ENCODE measurements at places on chromosomes 16 and 17.

- no peak for DNase-seq
These were observed 1.9 kb downstream of the PNMT start for GRCh38 chr17:39669897-39670735.

GRCh38 chr16:51939378-51939871, 607.5 kb downstream of the TOX3 start:
- no peak for DNase-seq

GRCh38 chr17:40926341-40926740, 11.1 kb downstream of the KRT23 start:
- DNase-seq = no peak

- no peak for DNase-seq
These were observed 48.9 kb downstream of the SNX29 start for GRCh38 chr16:12025472-12025871.

GRCh38 chr16:28986492-28986891, 1.6 kb downstream of the LAT start:
- no peak for DNase-seq

GRCh38 chr17:48954300-48954755, 9.7 kb upstream of the SNF8 start:
- DNase-seq = no peak

- DNase-seq = no peak
These were observed 120.7 kb downstream of the STXBP4 start for GRCh38 chr17:55089256-55089655.

- DNase-seq = no peak
These were observed 497.7 kb upstream of the CDH11 start for GRCh38 chr16:65619606-65620005.

DNA sequence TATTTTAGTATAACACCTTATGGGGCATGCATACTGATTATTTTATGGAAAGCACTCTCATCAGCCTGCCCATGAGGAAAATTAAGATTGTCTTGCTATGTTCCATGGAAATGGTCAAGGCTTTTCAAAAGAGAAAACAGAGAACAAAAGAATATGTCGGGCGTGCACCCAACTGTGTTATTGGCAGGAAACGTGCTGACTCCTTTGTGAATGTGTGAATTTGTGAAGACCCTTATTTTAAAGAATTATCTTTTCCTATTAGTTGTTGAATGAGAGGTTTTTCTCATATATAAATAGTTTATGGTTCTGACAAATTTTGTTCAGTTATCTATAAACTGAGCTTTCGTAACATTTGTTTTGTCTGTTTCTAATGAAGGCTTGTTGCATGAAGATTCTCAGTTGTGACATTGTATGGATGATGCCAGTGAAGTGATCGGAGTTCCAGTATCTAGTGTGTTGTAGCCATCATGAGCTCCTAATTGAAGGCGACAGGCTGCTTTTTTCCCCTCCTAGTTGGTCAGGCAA, 180.0 kb downstream of the BCAS3 start:
- DNase-seq = no peak

- no peak for DNase-seq
These were observed 5.2 kb upstream of the RAI1 start for GRCh38 chr17:17675925-17676534.

GRCh38 chr16:61306204-61306603, 730.0 kb downstream of the CDH8 start:
- no peak for DNase-seq

GRCh38 chr17:42521036-42521435, 15.0 kb upstream of the NAGLU start:
- DNase-seq = no peak

DNA sequence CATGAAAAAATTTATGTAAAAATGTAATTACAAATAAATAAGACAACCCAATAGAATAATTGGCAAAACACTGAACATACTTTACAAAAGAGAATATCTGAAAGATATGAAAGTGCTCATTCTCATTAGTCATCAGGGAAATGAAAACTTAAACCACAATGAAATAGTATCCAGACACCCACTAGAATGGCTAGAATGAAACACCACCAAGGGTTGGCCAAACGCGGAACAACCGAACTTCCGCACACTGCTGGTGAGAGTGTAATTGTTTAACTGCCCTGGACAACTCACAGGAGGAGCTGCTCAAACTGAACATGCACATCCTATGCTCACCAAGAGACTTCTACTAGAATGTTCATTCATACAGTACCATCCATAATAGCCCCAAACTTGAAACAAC, 5.8 kb upstream of the ZDHHC7 start:
- DNase-seq = no peak

GRCh38 chr17:70184207-70184606, 14.9 kb downstream of the KCNJ2 start:
- no peak for DNase-seq

DNA sequence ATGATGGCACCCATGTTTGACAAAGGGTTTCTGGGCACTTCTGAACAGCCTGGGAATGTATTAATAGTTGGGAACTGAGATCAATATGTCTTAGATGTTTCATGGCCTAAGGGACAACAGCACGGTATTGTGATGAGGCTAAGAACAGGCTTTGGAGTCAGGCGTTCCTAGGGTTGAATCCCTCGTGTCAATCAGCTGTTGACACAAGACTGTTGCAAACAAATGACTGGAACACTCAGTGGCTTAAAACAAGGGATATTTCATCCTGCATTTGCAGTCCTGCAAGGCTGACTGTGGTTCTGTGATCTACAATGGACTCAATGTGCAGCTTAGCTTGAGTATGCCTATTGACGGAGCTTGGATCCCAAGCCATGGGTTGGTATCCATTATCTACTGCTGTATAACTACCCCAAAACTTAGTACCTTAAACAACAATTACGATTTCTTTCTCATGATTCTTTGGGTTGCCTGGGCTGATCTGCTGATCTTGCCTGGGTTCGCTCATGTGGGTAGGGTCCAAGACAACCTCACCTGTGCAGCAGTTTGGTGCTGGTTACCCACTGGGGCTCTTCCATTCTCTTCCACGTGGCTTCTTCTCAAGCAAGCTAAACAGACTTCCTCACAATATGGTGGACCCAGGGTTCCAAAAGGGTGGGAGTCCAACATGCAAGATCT, 472.4 kb downstream of the SLC39A11 start:
- DNase-seq = no peak

DNA sequence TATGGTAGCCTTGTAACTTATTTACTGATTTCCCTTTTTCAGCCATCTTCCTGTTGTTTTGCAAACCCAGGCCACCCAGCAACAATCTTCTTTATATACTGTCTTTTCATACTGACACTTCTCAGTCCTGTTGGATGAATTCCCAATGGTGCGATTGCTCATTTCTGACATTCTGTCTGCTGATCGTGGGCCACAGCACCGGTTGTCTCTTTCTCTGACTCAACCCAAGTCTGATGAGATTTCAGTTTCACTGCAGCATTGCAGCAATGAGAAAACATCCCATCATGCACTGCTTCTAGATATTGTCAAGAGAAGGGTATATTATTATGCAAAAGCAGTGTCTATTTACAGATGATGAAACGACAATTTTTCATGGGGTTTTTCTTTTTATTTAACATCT, 349.2 kb upstream of the HSBP1 start:
- no peak for DNase-seq

GRCh38 chr16:29675811-29676643, 3.0 kb upstream of the QPRT start:
- no peak for DNase-seq

GRCh38 chr17:21007646-21008045, 35.2 kb downstream of the USP22 start:
- DNase-seq = no peak

- DNase-seq = no peak
These were observed 445.7 kb downstream of the CDH8 start for GRCh38 chr16:61590577-61590976.

GRCh38 chr17:43780135-43780534, at the start of gene CFAP97D1:
CFAP97D1 (plus strand) TSS chr17:43780435; CDS start chr17:43780463, 28 bp downstream.
- no peak for DNase-seq

DNA sequence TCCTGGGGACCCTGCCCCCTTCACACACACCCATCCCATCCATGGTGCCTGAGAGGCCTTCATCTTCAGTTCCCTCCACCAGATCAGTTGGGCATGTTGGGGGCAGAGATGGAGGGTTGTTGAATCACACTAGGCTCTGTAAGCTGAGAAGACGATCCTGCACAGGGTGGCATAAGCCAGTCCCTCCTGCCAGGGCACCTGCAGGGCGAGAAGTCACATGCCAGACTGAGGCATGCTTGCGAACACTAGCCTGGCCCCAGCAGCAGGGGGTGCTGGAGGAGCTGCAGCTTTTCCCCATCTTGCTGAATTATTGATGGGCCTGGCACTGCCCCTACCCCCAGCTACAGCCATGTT, 6.1 kb upstream of the TBX2 start:
- DNase-seq = no peak

- no peak for DNase-seq
These were observed 60.5 kb downstream of the CMIP start for GRCh38 chr16:81505011-81505661.

DNA sequence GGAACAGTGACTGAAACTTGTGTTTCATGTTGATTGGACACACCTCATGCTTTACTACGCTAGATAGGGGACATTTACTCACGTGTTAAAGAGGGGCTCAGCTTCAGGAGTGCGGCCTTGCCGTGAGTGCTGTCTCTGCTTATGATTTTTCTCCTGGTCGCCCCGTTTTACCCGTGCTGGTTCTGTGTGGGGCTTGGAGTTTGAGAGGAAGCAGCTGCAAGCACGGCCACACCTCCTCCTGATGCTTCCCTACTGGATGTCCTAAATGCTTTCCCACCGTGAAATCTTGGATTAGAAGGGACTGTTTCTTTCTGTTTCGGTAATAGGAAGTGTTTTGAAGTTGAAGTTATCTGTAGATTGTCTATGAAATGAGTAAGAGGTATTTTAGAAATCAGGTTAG, 54.0 kb upstream of the ZNF750 start:
- no peak for DNase-seq

GRCh38 chr17:78883533-78884131, 19.4 kb downstream of the CEP295NL start:
- DNase-seq = peak; percentile 65

DNA sequence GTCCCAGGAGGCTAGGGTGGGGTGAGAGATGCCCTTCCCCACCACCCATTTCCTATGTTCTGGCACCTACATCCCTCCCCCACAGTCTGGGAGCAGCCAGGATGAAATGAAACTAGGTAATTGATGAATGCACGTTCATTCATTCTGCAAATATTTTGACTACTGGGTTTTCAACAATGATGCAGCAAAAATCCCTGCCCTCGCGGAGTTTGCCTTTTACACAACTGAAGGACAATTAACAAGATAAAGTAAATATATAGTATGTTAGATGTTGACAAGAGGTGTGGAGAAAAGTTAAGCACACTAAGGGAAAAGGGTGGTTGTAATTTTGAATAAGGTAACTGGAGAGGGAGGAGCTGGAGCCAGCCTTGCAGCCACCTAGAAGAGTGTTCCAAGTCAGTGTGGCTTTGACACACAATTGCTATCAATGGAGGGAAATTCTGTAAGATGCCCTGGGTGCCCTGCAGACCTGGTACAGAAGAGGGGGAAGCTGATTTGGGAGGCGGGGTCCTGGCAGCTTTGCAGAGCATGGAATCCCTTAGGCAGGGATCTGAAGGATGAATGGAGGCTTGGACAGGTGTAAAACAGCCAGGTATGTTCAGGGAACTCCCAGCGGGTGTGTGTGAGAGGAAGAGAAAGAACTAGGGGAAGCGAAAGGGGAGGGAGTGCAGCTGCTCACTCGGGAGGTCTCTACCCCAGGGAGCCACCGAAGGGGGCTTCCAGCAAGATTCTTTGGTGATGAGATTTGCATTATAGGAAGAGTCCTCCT, 2.5 kb downstream of the TMEM92 start:
- DNase-seq = no peak

GRCh38 chr17:77572851-77573250, 385.7 kb upstream of the TNRC6C start:
- DNase-seq = no peak

- DNase-seq = no peak
These were observed 13.7 kb upstream of the NLRC3 start for GRCh38 chr16:3590736-3591435.

DNA sequence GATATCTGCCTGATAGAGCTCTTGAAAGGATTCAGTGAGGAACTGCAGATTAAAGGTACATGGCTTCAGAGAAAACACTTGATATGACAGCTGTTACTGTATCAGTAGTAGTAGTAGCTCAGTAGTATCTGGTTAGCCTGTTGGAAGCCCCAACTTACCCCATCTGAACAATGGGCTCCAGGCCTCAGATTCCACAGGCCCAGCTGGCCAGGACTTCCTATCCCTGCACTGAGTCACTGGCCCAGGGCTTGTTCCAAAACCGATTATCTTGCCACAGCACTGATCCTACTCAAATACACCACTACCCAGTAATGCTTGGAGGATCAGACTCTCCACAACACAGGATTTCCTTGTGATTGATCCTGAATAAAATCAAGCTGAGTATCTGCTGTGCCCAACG, 32.6 kb downstream of the DCUN1D3 start:
- no peak for DNase-seq

- no peak for DNase-seq
These were observed 18.3 kb upstream of the DDX52 start for GRCh38 chr17:37661400-37662014.

DNA sequence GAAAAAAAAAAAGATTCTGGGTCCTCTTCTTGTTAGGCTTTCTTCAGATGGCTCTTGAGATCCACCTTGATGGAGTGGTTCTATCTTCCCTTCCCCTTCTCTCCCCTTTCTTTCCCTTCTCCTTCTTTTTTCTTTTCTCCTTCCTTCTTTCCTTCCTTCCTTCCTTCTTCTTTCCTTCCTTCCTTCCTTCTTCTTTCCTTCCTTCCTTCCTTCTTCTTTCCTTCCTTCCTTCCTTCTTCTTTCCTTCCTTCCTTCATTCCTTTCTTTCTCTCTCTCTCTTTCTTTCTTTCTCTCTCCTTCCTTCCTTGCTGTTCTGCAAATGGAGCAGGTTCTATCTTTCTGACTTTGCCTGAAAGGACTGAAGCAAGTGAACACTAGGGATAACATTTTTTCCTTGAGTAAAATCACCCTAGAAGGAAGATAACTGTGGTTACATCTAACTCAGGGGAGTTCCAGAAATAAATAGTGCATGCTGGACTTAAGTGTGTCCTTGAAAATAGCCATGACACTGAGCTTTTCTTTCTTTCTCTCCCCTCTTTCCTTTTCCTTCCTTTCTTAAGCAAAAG, 68.8 kb upstream of the SEC14L1 start:
- DNase-seq = no peak

DNA sequence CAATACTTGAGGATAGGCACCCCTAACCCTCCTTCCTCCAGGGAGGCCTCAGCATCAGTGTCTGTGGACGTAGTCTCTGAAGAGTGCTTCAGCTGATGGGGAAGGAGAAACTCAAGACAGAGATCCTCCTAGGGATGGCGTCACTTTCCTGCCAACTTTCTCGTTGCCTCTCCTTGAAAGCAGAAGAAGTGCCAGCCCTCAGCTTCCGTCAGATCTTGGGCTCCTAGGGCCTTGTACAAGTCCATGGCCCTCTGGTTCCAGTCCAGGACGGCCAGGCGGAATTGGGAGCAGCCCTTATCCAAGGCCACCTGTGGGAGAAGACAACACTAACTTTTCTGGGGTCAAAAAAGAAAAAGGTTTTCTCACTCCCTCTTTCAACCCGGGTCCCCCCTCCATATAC, 1.3 kb downstream of the SAT2 start:
- no peak for DNase-seq

GRCh38 chr16:72214821-72215220, 42.9 kb upstream of the PMFBP1 start:
- DNase-seq = no peak

Data from hypothalamus (tissue), 51 donors.